ENCODE measurements at places on chromosomes 11 and 22.

DNA sequence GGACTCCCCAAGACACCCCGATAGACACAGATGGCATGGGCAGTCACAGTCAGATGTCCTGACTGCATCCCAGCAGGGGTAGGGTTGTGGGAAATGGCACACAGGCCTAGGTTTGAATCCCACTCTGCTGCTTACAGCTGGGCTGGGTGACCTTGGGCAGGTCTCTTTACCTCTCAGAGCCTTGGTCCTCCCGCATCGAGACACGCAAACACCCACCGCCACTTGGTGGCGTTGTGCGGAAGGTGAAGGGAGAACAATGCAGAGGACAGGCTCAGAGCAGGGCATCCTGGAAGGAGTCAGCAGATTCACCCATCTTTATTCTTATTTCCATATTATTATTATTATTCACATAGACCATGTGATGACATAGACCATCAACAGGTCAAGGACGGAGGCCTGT is 140.5 kb downstream of the MIAT start:
- no peak for DNase-seq

DNA sequence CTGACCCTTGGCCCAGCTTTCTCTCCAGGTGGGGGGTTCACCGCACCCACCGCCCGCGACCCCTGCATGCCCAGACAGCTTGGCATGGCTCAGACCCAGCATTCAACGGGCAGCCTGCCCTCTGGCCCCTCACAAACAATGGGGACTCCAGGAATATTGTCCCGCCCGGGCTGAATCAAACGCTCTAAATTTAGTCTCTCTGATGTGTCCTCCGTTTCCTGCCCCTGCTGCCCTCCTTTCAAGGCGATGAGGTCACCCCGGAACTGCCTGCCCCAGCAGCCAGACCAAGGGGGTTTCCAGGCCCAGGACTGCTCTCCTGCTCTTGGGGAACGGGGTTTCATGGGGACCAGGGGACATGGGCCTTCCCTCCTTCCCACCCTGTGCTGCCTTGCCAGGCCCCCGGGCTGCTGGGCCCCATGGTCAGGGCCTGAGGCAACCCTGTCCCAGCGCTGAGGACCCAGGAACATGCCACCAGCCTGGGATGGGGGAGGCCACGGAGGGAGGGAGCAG is 10.1 kb upstream of the PDGFB start:
- DNase-seq: peak; percentile 69

- DNase-seq: no peak
Observed at GRCh38 chr11:86749376-86749775, 51.0 kb upstream of the PRSS23 start.

DNA sequence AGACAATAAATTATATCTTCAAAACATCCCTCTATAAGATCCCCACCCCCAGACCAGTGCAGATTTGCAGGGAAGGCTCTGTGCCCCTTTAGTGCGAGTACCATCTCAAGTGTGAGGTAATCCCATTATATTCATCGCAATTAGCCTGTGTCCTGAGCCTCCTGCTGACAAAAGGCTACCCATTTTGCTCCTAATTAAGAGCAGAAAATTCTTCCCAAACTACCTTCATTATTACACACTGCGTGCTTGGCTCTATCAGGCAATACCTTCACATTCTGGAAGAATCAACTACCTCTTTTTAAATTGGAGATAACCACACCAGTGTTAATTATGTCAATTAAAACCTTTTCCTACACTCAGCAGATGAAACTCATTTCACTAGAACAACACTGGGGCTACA is 1133.4 kb upstream of the CCDC90B start:
- no peak for DNase-seq

GRCh38 chr11:111077530-111078322 is 167.8 kb upstream of the POU2AF2 start:
- DNase-seq: no peak

GRCh38 chr22:40606306-40606705 is 30.2 kb downstream of the MRTFA start:
- no peak for DNase-seq

GRCh38 chr11:70650075-70650909 is 252.0 kb downstream of the CTTN start:
- peak; percentile 47 for DNase-seq

GRCh38 chr11:25938952-25939351 is 393.0 kb upstream of the ANO3 start:
- no peak for DNase-seq

DNA sequence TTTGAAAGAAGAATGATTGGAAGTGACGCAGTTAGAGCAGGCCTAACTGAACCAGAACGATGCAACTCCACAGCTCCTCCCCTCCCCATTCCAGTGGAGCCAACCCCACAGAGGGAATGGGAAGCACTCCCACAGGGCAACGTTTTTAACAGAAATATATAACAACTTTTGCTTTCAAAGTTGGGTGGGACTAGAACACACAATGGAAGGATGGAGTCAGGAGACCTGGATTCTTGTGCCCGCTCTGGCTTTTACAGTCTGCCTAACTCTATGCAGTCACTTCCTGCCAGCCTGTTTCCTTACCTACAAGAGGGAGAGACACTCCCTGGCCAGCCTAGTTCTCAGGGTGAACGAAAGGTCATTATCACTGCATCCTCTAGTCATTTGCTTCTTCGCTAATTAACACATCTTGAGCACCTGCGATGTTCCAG is 75.5 kb downstream of the PACSIN2 start:
- DNase-seq: no peak

DNA sequence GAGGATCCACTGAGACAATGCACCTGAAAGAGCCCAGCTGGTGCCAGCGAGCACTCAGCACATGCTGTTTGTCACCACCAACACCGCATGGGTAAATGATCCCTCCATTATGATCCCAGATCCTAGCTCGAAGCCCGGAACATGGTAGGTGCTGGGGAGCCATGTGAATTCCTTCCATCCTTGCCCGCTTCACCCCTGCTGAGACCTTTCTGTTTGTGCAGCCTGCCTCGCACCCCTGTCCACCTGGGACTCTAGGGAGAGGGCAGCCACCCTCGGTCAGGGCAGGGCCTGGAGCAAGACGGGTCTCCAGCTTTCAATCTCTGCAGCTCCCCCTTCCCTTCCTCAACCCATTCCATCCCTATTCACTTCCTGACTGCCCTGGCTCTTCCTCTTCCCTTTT is 116.2 kb upstream of the ALX4 start:
- DNase-seq: no peak

DNA sequence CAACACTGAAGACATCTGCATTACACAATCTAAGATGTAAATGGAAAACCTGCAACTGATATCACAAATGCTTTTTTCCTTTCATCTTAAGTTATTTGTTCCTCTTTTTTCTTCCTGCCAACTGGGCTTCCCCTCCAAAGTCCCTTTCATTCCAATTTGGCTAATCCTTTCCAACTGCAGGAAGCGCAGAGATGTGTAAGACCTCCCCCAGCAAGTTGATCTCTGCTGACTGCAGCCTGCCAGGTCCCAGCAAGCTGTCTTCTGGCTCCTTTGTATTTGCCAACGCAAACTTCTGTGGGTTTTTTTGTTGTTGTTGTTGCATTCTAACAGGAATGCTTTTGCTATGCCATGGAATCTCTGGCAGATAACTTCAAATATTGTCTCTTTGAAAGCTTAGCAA is 38.5 kb upstream of the LRRC4C start:
- no peak for DNase-seq

GRCh38 chr22:47547881-47548650 is 785.6 kb downstream of the TBC1D22A start:
- no peak for DNase-seq

DNA sequence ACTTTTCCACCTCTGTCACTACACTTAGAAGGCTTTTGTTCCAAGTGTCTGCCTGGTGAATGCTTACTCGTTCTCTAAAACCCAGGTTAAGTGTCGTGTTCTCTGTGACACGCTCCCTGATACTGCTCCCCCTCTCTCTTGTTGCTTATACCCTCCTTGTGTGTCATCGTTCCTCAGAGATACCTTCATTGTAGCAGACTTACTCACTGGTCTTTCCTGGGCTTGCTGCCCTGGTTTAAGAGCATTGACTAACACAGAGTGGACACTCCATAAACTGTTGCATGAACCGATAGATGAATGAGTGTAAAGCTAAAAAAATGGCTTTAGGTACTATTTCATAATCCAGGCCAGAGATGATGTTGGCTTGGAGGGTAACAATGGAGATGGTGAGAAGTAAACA is 171.3 kb downstream of the GRIK4 start:
- no peak for DNase-seq

DNA sequence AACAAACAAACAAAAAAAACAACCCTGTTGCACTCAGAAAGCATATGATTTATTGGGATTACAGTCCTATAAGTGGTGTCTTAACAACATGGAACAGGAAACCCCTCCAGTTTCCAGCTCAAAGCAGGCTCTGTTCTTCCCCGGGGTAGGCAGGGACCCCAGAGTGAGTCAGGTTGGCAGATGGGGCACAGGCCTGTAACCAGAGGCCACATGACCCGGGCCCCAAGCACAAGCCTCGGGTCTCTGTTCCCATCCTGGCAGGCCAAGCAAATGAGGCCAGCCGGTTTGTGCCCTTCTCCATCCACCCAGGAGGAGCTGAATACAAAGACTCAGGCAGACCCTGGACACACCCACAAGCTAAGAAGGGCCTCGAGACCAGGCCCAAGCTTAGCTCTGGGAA is 75.8 kb downstream of the NAT10 start:
- no peak for DNase-seq

GRCh38 chr22:23893945-23894709 is at the start of gene MIF:
Gene MIF, plus strand, starts transcription at chr22:23894383. Its CDS starts 92 bp downstream, at chr22:23894475.
- peak; percentile 99 for DNase-seq

GRCh38 chr11:76629853-76630599 is 40.5 kb downstream of the LRRC32 start:
- DNase-seq: peak; percentile 14

DNA sequence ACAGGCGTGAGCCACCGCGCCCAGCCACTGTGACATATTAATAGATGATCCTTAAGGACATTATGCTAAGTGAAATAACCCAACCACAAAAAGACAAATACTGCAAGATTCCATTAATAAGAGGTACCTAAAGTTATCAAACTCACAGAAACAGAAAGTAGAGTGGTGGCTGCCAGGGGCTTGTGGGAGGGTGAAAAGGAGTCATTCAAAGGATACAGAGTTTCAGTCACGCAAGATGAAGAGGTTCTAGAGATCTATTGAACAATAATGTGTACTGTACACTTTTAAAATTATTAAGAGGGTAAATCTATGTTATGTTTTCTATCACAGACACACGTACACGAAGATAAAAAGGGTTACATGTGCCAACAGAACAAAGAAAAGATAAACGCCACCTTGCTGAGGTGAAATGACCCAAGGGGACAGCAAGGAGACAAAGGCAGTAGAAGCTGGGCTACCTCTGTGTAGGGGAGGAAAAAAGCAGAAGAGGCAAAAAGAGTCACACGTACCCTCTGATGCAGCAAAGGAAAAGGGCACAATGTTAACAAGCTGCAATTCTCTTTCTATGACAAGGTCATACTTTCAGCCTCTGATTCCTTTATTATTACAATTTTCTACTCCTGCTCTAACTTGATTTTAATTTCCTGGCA is 65.3 kb downstream of the AMBRA1 start:
- DNase-seq: no peak

DNA sequence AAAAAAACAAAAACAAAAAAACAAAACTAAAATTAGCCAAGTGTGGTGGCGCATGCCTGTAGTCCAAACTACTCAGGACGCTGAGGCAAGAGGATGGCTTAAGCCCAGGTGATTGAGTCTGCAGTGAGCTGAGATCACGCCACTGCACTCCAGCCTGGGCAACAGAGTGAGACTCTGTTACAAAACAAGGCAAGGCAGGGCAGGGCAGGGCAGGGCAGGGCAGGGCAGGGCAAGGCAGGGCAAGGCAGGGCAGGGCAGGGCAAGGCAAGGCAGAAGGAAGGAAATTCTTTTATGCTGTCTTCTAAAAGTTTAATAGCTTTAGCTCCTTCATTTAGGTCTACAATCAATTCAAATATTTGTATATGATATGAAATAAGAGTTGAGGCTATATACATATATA is 50.1 kb upstream of the RASSF10 start:
- DNase-seq: no peak

- DNase-seq: no peak
Observed at GRCh38 chr22:50138988-50139387, 31.5 kb upstream of the PANX2 start.

DNA sequence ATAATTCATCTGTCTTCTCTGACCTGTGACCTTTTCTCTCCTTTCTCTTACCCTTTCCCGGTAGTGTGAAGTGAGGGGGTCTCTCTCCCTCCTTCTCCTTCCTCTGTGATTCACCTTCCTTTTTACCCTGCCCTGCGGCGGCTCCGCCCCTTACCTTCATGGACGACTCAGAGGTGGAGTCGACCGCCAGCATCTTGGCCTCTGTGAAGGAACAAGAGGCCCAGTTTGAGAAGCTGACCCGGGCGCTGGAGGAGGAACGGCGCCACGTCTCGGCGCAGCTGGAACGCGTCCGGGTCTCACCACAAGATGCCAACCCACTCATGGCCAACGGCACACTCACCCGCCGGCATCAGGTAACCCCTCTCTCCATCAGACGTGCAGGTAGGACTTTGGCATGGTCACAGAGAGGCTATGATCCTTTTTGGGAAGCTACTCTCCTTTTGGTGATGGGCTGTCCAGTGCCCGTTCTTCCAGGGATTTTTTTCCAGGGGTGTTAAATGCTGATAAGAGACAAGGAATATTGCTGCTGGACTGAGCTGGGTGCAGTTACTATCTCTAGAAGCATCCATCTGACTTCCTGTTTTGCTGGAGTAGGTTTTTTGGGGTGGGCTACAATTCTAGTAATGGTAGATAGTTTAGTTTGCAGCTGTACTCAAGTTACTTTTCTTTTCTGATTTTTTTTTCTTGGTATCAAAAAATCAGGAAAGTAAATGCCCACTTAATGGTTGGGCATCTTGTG is 29.9 kb downstream of the CTNND1 start:
- no peak for DNase-seq

DNA sequence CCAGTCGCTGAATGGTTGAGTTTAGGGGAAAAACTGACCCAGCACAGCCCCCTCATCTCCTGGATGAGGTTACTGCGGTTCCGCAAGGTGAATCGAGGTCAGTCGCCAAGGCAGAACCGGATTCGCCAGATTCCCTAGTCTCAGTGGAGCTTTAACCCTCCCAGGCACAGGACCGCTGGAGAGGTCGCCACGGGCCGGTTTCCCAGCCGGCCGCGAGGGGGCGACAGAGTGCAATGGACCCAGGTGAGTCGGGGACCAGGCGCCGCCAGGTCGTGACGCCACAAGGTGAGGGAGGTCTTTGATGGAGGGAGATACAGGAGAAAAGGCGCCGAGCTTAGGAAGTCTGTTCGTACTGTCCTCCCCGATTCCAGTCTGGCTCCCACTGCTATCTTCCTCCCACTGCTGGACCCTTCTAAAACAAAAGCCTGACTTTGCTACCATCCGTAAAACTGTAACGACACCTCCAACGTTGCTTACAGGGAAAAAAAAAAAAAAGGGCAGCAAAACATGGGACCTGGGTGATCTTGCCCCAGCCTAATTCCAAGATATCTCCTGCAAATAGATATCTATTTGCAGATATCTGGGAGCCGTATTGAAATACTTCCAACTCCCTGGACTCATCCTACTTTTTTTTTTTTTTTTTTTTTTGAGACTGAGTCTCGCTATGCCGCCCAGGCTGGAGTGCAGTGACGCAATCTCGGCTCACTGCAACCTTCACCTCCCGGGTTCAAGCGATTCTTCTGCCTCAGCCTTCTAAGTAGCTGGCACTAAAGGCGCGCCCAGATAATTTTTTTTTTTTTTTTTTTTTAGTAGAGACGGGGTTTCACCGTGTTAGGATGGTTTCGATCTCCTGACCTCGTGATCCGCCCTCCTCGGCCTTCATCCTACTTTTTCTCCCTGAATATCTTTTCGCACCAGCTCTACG is 1.4 kb upstream of the GGA1 start:
- DNase-seq: peak; percentile 92
